SIG-M5 (cell line): ENCODE measurements at places on chromosomes 5 and 9.

GRCh38 chr5:150517272-150518152 is 9.6 kb downstream of the NDST1 start:
- no peak for DNase-seq

- DNase-seq, result no peak
Observed at GRCh38 chr9:127492616-127493015, 41.3 kb downstream of the LRSAM1 start.

DNA sequence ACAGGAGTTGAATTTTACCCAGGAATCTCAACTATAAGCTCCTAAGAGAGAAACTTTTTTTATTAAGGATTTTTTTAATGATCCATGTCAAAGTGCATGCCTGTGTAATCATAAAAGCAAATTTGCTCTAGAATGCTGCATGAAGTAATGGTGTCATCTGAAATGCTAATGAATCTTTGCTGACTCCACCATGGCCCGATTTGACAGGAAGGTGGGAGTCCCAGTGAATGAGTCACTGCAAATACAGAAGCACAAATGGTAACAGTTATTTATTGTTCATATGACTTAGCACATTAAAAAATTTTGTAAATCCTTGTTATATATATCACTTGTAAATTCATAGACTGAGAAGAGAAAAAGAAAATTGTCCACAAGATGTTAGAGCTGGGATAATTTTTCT is 341.3 kb downstream of the RASEF start:
- no peak for DNase-seq

- DNase-seq, result no peak
Observed at GRCh38 chr9:34403554-34404380, 27.1 kb upstream of the MYORG start.

DNA sequence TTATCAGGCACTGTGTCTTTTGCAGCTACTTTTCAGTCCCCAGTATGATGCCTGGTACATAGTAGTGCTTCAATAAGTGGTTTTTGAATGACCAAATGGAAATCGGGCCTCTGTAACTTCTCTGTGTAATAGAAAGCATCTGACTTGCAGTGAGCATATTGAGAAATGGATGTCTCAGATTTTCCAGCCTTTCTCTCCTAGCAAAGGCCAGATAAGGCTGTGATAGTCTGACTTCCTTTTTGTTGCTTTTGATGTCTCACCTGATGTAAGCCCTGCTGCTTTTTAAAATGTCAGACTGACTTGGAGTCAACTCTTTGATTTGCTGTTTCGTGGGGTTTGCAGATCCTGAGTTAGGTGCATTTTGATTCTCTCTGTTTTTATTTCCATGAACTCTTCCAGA is 590.0 kb upstream of the ZNF608 start:
- no peak for DNase-seq

DNA sequence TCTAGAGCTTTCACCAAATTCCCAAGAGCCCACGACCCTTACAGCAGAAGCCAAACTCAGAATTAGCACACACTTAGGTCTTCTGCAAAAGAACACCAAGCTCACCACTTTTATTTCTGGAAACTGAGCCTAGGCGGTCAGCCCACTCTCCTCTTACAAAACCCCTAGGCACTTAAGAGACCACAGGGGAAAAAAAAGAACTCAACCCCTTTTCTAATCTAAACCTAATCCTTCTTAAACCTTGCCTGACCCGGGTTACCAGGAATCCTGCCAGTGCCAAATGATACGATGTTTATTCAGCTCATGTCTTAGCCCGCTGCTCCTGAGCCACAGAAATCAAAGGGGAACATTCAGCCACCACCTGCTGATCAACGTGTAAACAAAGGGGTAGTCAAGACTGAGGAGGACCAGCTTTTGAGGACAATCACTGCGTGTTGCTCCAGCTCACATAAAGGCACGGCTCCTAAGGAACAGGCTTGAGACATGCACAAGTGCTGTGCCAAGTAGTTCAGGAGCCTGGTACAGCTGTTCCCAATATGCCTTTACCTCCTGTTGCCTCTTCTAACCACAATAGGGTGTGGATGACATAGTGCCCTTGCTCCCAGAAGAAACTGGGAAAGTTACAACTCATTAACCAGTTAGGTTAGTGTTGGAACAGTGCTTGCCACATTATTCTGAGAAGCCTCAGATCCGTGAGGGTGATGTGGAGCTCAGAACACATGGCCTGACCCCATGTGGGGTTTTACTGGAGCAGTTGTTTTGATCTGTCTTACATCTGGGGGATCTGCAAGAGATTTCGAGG is 49.3 kb downstream of the ZFAND5 start:
- no peak for DNase-seq

GRCh38 chr5:139164020-139164419 is 34.1 kb downstream of the SIL1 start:
- DNase-seq, result no peak

- no peak for DNase-seq
Observed at GRCh38 chr9:4324513-4324912, 24.6 kb upstream of the GLIS3 start.

DNA sequence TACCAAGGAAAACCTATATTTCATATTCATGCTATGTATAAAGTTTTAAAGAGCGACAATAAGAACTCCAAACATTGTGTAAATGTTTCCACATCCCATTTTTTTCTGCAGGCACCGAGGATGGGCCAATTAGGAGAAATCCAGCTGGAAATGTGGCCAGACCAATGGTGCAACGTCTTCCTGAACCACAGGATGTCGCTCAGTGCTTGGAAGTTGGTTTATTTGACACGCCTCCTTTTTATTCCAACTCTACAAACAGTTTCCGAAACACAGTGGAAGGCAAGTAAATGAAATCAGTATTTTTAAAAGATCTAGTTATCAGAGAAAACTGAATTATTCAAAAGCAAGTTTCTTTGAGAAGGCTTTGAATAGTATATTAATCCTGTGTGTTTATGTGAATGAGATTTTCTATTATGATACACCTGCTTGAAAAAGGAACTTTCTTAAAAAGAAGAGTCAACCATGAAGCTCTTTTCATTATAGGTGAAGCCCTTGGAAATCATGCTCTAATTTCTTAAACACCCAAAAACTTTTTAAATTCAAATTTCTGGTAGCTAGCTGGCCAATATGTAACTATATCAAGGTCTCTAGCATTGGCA is 9.1 kb downstream of the TYRP1 start:
- DNase-seq, result no peak

- DNase-seq, result no peak
Observed at GRCh38 chr5:96562614-96563013, 99.6 kb upstream of the CAST start.

DNA sequence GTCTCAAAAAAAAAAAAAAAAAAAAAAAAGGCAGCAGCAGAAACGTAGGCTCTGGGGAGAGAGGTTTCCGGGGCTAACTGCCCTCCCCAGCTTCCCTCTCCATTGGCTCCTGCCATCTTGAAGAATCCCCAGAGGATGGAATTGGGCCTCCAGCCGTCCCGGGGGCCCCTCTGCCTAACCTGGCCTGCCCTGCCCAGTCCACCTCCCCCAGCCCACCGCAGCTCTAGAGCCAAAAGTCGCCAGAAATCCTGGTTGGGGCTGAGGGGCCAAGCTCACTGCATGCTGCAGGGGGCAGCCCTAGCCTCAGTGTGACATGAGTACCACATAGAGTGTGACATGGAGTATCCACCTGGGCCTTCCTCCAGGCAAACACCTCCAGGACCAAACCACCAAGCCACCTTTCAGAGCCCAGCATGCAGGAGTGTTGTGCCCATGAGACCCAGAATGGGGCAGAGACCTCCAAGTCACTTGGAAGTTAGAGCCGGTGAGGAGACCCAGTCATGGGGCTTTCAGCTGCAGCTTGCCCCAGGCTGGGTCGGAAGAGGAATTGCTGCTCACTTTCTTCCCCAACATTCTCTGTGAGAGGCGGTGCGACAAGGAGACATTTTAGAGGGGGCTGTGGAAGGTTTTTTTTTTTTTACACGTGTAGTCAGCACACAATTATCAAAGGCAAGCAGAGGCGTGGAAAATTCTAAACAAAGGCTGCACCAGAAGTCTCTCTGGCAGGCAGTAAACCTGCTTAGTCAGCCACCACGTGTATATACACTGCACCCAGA is 17.6 kb downstream of the CD74 start:
- no peak for DNase-seq

DNA sequence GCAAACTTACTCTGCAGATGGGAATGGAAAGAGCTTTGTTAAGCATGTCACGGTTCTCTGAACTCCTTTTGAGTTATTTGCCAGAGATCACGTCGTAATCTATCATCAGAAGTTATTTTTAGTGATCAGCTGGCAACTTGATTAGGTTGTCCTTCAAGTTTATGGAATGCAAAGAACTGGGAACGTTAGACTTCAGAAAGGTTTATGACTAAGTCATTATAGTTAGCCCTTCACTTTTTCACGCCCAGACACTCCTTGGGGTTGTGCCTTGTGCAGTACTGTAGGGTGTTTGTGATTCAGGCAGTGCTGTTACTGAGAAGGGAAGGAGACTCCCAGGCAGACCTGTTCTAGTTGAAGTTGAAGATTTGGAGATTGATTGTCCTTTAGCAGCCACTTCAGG is 26.8 kb upstream of the PHF2 start:
- no peak for DNase-seq

GRCh38 chr5:130402906-130403305 is 498.6 kb downstream of the CHSY3 start:
- DNase-seq, result no peak

DNA sequence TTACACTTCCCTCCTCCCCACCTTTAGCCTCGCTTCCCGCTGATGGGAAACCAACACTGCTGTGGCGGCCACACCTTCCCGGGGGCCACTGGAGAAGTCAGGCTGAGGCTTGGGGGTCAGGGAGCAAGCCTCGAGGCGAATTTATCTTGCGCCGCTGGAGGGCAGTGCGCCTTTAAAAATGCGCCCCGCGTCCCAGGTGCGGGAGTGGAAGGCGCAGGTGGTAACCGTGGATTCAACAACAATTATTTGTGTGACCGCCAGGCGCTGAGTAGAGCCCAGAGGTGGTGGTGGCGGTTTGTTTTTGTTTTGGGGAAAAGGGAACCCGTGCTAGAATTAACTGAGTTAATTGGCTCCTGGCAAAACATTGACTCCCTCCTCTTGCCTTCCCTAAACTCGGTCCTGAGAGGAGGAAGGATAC is 1.1 kb downstream of the CFAP77 start:
- DNase-seq, result no peak

GRCh38 chr9:34507966-34508365 is 14.8 kb downstream of the ENHO start:
- no peak for DNase-seq

DNA sequence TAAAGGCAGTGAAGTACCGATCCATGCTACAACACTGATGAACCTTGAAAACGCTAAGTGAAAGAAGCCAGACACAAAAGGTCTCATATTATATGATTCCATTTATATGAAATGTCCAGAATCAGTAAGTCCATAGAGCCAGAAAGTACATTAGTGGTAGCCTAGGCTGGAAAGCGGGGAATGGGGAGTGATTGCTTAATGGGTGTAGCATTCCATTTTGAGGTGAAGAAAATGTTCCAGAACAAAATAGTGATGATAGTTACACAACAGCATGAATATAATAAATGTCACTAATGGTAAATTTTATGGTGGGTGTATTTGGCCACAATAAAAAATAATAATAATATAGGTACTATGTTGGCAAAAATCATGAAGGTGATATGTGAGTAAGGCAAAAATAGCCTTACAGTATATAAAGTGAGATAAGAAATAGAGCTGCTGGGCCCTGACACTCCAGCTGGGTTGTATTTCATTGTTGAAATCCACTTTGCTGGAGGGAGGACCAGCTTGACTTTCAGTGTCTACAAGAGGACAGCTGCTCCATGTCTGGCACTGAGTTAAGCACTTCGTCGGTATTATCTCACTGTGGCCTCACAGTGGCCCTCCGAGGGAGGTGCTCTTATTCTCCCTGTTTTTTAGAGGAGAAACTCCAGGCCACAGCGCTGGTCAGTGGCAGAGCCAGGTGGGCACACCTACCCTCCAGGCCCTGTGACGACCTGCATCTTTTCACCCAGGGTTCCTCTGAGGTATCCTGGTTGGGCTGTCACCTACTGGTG is 22.4 kb upstream of the ANGPTL2 start:
- DNase-seq, result no peak

DNA sequence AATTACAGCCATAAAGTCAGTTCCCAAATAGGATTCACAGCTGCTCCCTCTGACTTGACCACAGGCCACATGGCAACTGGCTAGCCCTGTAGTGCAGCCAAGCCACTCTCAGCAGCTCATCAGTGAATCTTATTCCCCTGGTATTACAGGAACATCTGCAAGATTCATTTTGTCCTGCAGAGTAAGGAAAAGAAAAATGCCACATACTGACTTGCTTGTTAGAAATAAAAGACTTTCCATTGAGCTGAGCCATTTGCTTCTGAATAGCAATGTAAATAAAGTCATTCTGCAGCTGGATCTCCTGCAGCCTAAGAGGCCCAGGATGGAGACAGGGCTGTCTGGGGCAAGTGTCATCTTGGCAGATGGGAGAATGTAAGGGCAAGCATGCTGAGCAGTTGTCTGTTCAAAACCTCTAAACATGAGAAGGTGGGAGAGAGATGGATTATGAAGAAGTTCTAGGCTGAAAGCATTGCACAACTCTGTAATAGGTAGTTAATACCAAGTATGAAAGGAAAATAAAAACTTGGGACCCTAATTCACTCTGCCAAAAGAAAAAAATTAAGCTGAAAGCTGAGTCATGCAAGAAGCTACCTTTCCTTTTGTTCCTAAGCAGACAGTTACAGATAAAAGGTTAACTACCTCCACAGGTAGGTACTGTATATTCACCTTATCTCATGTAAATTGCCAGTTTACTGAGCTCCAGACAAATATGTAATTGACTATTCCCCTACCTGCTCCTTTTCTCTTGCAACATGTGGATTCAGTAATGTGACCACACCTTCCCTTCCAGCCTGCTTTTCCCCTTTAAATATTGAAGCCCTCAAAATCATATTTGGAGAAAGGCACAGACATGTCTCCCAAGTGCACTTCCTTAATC is 244.4 kb upstream of the RAI14 start:
- no peak for DNase-seq

DNA sequence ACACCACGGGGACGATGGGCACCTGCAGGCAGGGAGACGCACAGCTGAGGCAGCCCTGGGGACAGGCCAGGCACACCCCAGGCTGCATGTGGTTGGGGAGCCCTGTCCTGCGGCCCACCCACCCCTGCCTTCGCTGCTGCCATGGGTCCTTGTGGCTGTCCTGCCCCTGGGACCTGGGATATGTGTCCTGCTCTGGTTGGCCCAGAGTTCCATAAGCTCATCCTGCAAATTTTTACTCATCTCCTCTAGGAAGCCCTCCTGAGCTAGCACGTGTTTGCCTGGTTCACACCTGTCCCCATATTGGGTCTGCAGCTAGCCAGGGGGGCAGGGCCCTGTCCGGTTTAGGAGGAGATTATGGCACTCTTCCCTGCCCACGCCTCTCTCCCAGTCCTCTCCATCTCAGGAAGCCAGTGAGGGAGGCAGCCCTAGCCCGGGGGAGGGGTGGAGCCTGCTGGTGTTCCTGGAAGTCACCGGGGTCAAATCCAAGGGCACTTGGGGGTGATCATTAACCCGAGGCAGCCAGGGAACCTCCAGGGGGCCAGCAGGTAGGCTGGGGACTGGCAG is 12.2 kb downstream of the EGFL7 start:
- DNase-seq, result no peak

GRCh38 chr9:77707383-77708063 is 59.4 kb upstream of the GNA14 start:
- DNase-seq, result no peak

- DNase-seq, result no peak
Observed at GRCh38 chr5:149801307-149801990, 71.3 kb downstream of the PPARGC1B start.

- DNase-seq, result no peak
Observed at GRCh38 chr9:87868635-87869034, 14.0 kb upstream of the SPATA31E1 start.

GRCh38 chr5:57664700-57665099 is 182.1 kb upstream of the ACTBL2 start:
- DNase-seq, result no peak

GRCh38 chr5:148957591-148958202 is 105.2 kb downstream of the SH3TC2 start:
- no peak for DNase-seq
